Vagina (tissue), 2 donors: ENCODE measurements at places on chromosomes 6 and 20. TPM values are rescaled to one million over a fixed set of nuclear protein-coding genes. Genes with fewer than 3 reads are reported as not detected.

Gene ADGB
- total RNA-seq, result not detected

Gene LPIN3
- 82.3 TPM for total RNA-seq

Gene DEFB132
- not detected for total RNA-seq

Gene PTK6
- total RNA-seq, result 25.8 TPM

Gene CALHM4
- total RNA-seq, result not detected

Gene TCEA2
- 33.1 TPM for total RNA-seq

Gene PARD6B
- total RNA-seq, result 4.7 TPM

Gene MTFR2
- 1.2 TPM for total RNA-seq

Gene OR2J3
- not detected for total RNA-seq

Gene DEFB123
- total RNA-seq, result not detected

Gene SPATA2
- total RNA-seq, result 4.7 TPM

Gene KHDRBS2
- total RNA-seq, result 1.7 TPM

Gene COL20A1
- total RNA-seq, result not detected

Gene PKIB
- total RNA-seq, result 2.7 TPM

GRCh38 chr6:43368259-43369160, 937 bp downstream of the ZNF318 start:
- DNase-seq, result no peak

DNA sequence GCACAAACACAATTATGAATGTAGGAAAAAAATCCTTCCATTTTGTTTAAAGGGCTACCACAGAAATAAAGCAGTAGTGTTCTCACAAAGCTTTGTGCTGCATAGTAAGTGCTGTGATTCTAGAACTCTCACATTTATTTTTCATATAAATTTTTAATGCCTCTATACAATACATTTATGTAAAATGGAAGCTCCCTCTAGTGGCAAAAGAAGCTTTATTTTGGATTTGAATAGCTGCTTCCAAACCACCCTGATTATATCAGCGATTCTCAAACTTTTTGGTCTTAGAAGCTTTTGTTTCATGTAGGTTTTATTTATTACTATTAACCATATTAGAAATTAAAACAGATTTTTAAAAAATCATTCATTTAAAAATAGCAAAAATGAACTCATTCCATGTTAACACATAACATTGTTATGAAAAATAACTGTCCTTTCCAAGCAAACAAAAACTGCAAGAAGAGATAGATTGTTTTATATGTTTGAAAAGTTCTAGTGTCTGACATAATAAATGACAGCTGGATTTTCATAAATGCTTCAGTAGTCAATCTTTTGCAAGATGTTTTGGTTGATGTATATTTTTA, 38.4 kb downstream of the HS3ST5 start:
- DNase-seq, result no peak

GRCh38 chr20:2747676-2748235, 52.7 kb downstream of the CPXM1 start:
- peak; percentile 46 for DNase-seq

- DNase-seq, result no peak
These were observed 166.8 kb downstream of the DST start for GRCh38 chr6:56475736-56476457.

- DNase-seq, result no peak
These were observed 120.4 kb upstream of the SLC2A12 start for GRCh38 chr6:134172706-134173365.

- no peak for DNase-seq
These were observed 14.7 kb downstream of the NTSR1 start for GRCh38 chr20:62723351-62723750.

DNA sequence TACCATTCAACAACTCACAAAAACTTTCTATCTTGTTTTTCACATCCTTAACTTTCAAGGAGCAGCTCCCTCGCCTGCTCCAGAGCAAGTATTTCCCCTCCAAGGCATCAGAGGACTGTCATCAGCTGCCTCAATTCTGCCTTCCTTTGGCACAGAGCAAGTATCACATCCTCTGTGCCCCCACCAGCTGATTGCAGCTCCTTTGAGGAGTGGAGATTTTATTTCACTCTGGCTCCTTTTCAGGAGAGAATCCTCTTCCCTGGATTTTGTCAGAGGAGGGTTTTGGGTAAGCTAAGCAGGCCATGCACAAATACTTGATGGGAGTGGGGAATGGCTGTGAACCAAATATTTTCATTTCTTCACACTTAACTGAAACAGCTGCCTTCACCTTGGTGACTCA, 610.5 kb upstream of the FLRT3 start:
- no peak for DNase-seq

DNA sequence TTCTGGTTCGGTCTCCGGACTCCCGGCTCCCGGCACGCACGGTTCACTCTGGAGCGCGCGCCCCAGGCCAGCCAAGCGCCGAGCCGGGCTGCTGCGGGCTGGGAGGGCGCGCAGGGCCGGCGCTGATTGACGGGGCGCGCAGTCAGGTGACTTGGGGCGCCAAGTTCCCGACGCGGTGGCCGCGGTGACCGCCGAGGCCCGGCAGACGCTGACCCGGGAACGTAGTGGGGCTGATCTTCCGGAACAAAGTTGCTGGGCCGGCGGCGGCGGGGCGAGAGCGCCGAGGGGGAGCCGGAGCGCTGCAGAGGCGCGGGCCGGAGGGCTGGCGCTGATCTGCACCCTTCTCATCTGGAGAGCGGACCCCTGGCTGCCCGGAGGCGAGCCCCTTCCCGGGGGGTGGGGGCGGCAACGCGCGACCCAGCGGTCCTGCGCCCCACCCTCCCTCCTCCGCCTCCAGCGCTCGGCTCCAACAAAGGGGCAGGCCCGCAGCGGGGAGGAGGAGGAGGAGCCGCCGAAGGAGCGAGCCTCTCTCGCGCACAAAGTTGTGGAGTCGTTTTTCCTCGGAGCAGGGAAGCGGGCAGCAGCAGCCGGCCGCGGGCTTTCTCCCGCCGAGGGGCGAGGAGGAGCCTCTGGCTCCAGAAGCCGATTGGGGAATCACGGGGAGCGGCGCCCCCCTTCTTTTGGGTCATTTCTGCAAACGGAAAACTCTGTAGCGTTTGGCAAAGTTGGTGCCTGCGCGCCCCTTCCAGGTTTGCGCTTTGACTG, at the start of gene UTRN:
UTRN (plus strand) TSS at position 553 of the 765 bp plus-strand sequence. CDS start 6,494 bp downstream, outside the sequence.
- DNase-seq, result no peak

DNA sequence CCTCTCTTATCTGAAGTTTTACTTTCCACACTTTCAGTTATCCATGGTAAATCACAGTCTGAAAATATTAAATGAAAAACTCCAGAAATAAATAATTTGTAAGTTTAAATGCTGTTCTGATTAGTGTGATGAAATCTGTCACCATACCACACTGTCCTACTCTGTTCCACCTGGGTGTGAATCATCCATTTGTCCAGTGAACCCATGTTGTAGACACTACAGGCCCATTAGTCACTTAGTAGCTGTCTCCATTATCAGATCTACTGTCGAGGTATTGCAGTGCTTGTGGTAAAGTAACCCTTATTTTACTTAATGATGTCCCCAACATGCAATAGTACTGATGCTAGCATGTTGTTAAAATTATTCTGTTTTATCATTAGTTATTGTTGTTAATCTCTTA, 29.2 kb upstream of the MMS22L start:
- no peak for DNase-seq

GRCh38 chr6:39441301-39441700, 118.8 kb upstream of the KCNK16 start:
- peak; percentile 52 for DNase-seq

GRCh38 chr6:91483415-91484105, 896.7 kb upstream of the MAP3K7 start:
- DNase-seq, result no peak

GRCh38 chr6:53476964-53477363, 67.9 kb downstream of the GCLC start:
- no peak for DNase-seq

DNA sequence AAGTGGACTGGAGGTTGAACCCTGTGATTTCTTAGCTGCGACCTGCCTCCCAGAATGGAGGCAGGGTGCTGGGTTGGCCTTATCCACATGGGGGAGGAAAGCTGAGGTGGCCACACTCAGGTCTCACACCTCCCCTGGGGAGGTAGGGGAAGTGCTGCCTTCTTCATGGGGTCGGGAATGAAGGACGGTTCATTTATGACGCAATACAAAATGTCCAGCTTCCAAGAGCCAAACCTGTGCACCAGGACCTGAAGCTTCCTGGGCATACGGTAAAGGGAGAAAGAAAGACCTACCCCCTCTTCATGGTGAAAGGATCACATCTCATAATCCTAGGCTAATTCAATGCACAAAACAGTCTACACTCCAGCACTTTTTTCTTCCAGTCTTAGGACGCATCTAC, 150.6 kb upstream of the CDYL start:
- DNase-seq, result no peak

DNA sequence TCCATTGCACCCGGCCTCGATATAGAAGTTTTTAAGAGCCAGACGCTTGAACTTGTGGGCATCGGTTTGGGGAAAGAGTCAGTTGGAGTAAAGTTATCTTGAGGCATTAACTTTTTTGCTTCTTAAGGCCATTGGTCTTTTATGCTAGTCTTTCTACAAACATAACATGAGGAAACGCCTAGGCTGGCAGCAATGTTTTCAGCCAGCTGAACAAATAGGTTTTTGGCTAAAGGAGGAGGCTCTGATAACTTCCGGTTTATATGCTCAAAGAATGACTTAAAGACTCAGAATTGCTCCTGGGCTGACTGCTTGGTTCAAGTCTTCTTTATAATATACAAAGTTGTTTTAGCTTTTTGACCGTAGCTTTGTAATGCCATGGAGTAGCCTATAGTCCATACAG, 46.2 kb downstream of the HLA-C start:
- no peak for DNase-seq

- no peak for DNase-seq
These were observed 64.3 kb downstream of the MRPL14 start for GRCh38 chr6:44062771-44063560.

- no peak for DNase-seq
These were observed 84.3 kb upstream of the THBS2 start for GRCh38 chr6:169337886-169338445.

DNA sequence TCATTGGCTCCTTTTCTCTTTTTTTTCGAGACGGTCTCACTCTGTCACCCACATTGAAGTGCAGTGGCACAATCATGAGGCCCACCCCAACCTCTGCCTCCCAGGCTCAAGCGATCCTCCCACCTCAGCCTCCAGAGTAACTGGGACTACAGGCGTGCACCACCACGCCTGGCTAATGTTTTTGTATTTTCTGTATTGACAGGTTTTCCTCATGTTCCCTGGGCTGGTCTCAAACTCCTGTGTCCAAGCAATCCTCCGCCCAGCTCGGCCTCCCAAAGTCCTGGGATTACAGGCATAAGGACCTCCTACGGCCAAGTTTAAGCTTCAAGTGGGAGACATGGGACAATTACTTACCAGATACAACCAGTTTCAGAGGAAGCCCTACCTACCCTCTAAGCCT, 9.4 kb upstream of the POU5F1 start:
- no peak for DNase-seq

DNA sequence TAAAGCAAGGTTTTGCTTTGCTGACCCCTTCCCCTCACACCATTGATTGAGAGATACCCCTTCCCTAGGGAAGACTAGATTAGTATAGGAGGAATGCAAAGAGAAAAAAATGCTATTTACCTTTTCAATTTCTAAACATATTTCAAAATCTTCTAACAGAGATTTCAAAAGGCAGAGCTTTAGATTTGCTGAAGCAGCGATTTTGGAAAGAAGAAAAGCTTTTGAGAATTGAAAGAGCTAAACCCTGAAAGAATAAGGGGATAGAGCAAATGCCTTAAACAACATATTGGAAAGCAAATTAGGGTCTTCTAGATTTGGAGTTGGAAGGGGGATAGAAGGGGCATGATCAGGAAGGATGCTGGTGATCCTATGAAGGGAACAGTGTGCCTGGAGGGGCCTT, 46.5 kb upstream of the KLHL31 start:
- DNase-seq, result no peak

DNA sequence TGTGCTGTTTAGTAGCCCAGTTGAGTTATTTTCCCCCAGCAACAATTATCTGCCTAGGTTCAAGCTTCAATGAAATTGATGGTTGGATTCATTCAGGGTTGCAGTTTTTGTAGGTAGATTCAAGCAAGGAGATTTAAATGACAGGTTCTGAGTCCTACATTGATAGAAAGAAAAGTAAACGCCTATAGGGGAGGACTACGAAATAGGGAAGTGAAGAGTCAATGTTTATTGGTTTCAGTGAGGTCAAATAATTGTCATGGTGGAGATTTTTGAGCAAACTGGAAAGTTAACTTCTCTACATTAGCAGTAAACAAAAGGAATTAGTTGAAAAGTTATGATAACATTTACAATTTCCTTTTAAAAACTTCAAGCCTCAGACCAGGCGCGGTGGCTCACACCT, 734 bp upstream of the WFDC13 start:
- no peak for DNase-seq

DNA sequence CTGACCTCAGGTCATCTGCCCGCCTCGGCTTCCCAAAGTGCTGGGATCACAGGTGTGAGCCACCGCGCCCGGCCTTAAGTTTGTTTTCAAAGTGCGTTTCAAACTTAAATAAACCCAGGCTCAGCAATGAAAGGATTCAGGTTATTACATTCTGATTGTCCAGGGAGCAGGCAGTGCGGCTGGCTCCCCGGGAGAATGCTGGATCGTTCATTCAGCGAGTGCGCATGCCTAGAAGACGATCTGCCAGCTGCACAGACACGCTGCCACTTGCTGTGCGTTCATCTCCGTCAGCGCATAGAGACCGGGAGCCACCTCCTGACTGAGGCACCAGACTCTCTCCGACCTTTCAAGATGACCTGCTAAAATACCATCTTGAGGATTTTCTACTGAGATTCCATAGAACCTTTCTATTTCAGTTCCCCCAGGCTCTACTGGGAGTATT, 163.9 kb upstream of the ZNF217 start:
- DNase-seq, result no peak

DNA sequence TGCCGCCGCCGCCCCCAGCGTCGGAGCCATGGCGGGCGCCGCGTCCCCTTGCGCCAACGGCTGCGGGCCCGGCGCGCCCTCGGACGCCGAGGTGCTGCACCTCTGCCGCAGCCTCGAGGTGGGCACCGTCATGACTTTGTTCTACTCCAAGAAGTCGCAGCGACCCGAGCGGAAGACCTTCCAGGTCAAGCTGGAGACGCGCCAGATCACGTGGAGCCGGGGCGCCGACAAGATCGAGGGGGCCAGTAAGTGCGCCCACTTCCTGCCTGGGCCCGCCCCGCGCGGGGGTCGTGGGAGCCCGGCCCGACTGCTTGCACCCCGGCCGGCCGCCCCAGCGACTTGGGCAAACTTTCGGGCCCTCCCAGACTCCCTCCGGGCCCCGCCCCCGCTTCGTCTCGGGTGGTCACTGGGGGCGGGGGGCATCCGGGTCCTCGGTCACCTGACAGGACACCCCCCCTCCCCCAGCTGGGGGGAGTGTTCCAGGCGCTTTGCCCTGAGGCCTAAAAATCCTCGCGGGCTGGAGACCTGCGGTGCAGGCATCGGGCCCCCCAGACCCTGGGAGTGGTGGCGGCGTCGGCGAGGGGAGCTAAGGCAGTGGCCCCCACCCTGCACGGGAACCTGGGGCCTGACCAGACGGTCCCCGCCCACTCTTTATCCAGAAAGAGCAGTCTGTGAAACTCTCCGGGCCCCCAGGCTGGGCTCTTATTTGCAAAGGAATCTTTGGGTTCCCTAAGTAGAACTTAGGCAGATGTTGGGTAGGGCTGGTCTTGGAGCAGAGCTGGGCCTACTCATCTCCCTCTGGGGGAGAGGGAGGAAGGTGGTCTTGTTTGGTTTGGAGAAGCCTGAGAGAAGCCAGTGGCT, 501 bp downstream of the PLCG1 start:
- no peak for DNase-seq

- no peak for DNase-seq
These were observed 92.8 kb upstream of the FRMD1 start for GRCh38 chr6:168171673-168172353.

GRCh38 chr6:10425975-10426780, 11.3 kb upstream of the TFAP2A start:
- DNase-seq, result no peak
